ENCODE measurements at places on chromosomes 4 and X.
A peak's percentile ranks its signal among the peaks of the same experiment; 100 is the strongest.

DNA sequence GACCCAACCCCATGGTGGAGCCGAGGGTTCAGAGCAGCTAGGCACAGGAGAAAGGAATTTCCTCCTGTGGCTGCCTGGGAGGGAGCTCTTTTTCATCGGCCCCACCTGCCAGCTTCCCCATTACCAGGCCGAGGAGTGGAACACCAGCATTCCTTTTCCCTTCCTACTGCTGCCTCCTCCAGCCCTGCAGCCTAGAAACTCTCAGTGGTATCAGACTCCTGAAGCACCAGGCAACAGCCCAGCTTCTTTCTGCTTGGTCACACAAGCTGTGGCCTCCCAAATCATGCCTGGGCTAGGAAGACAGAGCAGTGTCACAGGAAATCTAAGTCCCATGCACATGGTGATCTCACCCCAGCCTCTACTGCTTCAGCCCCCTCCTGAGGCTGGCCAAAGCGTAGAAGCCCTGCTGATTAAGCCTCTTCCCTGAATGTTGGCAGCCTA, 30.1 kb downstream of the RTL5 start:
- DNase-seq = no peak

GRCh38 chrX:34859191-34859590, 83.4 kb upstream of the FAM47B start:
- no peak for DNase-seq

GRCh38 chrX:124234348-124234747, 98.1 kb upstream of the TEX13D start:
- no peak for DNase-seq

DNA sequence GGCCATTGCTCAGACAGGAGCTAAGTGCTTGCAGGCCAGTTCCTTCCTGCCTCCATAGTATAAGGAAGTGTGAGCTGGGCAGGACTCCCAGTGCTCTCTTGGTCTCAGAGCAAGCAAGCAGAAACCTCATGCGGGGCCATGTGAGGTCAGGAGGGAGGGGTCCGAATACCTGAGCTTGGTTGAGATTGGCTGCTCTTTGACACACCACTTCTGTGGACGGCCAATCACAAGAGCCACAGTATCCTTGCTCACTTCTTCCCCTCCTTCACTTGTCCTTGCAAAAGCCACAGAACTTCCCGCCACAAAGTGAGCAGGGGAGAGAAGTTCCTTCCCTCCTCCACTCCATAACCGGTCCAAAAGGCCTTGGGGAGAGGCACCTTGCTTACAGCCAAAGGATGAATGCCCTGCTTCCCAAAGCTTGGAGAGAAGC, 56.7 kb downstream of the PRPS1 start:
- no peak for DNase-seq

GRCh38 chrX:15242899-15243555, 26.9 kb downstream of the ASB9 start:
- DNase-seq = peak; percentile 0

DNA sequence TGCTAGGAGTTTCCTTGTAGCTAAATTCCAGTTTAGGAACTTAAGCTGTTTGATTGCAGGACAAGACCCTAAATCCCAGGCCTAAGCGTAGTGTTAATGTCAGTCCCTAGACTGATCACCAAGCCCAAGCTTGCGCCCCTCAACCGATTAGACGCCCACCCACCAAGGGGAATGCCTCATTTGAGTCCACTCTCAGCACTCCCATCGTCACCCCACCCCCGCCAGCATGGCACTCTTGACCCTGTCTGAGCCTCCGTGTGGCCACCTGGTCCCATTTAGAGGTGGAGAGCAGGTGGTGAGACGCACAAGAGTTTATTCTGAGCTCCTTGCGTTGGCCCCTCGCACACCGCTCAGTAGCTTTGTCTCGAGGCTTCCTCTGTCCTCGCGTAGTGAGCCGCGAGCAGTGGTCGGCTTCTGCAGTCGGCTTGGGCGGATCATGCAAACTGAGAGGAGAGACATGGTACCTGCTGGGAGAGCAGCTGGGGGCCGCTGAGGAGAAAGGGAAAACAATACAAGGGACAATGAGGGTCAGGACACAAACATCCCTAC, 48.5 kb upstream of the ZNF157 start:
- DNase-seq = no peak

DNA sequence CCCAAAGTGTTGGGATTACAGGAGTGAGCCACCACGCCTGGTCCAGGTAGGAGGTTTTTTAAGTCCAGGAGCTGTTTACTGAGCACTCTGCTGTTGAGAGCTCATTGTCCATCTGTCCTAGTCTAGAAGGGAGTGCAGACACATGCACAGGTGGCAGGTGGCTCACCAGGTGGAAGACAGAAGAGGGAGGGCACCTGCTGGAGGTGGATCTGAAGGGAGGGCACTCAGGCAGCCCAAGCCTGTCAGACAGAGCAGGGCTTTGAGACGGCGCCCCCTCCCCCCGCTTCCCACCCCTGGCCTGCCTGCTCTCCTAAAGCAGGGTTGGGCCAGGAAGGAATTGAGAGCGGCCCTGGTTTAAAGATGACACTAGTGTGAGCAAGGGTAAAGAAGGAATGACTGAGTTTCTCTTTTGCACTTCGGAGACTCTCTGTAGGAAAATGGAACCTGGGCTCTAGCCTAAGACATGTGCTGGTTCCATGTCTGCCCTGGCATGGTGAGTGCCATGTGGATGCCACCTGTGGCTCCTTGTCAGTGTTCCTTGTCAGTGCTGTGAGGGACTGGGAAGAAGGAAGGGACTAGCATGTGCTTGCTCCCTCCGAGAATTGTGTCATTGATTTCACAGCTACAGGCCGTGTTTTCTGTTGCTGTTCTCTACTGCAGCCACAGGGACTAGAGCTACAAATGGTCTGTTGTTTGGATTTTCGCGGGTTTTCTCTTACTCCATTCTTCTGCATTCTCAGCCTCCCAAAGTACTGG, 108.6 kb downstream of the TNIP2 start:
- peak; percentile 55 for DNase-seq

DNA sequence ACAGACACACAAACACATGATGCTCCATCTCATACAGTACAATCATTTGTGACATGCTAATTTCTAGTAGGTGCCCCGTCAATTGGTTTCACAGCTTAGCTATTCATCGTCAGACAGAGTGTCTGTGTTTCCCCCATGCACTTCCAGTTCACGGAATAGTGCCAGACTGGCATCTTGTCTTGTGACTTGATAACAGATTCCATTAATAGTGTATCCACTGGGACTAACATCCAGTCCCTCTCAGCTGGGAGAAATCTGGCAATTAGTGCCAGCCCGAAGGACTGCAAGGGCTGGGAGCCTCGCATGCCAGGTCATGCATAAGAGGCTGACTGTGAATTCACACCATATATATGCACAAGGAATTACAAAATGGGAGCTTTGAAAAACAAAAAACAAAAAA, 20.2 kb upstream of the GATB start:
- no peak for DNase-seq

DNA sequence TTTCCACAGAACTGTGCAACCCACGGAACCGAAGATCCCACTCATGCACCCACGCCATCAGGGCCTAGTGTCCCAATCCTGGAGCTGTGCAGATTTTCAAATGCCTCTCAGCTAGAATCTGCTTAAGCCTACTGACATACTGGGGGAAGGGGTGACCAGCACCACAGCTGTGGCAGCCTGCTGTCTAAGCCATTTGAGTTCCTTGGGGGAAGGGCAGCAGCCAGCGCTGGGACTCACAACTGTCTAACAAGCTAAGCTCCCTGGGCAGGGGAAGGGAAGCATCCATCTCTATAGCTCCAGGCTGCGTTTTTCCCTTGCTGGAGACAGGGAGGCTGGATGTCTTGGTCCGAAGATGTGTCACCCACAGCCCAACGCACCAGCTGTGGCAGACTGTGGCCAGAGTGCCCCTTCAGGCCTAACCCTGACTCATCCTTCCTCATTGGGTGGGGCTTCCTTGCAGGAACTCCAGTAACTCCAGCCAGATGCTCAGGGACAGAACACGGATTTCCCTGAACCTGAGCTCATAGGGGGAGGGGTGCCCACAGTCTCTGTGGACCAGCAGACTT, 194.8 kb downstream of the CHRDL1 start:
- no peak for DNase-seq

DNA sequence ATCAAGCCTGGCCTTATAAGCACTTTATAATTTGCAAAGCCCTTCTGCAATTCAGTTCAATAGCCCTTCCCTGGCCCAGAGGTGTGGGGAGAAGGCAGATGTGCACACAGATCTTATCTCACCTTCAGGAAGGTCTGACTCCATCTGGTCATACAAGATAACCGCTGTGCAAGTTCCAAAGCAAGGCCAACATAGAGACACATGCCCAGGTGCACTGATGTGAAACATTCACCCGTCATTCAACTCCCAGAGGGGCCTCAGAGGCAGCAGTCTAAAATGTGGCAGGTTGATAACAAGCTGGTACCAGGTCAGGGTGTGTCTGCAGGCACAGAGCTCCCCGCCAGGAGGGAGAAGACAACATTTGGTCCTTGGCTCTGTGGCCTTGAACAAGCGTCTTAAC, 10.9 kb upstream of the WFS1 start:
- DNase-seq = no peak

- no peak for DNase-seq
These were observed 27.1 kb upstream of the SPANXN4 start for GRCh38 chrX:142998447-142999198.

DNA sequence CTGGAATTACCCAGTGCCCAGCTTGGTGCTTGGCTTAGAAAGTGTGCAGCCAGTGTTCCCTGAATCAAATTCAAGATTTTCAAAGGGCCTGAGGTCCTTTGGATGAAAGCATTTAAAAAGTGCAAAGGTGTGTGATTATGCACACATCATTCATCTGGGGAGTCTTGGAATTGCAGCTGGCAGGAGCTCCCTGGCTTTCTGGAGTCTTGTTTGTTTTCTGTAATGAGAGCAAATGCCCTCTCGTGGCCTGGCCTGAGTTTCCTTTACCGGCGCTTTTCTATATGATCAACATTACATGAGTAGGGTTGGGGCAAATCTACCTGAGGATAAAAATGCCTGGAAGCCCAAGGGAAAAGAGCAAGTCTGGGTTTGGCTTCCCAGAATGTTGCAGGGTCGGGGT, 24.6 kb upstream of the SORCS2 start:
- no peak for DNase-seq

GRCh38 chr4:74379912-74380311, 15.0 kb downstream of the EREG start:
- DNase-seq = no peak
